ENCODE measurements at places on chromosomes 7 and 10.

- no peak for DNase-seq
These were observed 25.9 kb downstream of the ELFN1 start for GRCh38 chr7:1695800-1696454.

- DNase-seq: no peak
These were observed 745.2 kb downstream of the SUGCT start for GRCh38 chr7:40879941-40880543.

DNA sequence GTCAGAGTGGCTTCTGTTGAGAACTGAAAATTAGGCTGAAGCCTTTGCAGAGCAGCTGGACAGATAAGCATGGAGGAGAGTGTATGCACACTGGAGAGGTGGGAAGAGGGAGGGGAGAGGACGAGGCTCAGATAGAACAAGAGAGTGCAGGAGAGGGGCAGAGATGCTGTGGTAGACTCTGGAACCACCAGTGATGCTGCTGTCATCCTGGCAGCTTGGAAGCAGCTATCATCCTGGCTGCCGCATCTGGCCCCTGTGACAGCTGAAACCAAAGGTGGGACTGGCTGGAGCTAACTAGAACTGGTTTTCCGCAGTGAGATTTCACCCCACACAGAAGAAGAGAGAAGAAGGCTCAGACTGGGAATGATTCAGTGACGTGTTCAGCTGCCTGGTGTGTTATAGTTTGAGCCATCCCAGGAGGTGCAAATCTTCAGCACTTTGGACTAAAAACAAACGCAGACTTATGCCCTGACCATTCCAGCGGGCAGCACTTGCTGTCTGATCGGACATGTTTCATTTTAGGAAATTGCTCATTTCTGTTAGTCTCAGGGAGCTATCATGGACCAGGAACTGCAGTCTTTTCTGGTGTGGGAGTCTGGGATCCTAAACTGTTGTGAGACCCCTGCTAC lies 38.4 kb downstream of the EEPD1 start:
- DNase-seq: no peak

- DNase-seq: no peak
These were observed 49.1 kb downstream of the AOC1 start for GRCh38 chr7:150901160-150902035.

- no peak for DNase-seq
These were observed 74.0 kb downstream of the INHBA start for GRCh38 chr7:41628901-41629300.

DNA sequence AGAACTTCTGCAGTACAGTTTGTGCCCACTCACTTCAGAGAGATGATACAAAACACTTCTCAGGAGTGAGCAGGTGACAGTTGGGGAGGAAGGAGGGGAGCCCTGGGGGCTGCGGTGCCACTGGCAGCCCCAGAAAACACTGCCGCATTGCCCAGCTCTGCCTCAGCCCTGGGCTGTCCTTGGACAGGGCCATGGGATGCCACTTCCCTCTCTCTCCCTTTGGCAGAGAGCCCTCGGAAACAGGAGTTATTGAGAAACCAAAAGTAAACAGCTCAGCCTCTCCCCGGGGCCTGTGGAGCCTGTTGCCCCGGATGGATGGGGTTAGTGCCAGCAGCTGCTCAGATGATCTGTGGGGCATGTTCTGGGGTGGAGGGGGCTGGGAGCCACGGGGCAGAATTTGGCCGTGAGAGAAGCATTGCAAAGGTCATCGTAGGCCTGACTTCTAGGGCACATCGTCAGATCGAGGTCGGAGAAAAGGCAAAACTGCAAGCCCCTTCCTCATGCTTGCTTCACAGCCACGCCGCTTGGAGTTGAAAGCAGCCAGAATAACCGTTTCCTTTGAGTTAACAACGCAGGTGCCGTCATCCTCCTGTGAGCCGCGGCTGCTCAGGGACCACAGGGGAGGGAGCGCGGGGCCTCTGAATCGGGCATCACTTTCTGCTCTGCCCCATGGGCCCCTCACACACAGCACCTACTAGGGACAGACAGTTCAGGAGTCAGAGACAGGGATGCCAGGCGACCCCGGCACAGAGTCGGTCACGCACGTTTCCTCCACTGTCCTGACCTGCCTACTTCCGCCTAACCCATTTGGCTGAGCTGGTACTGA lies 256.4 kb downstream of the CAMK1D start:
- DNase-seq: peak; percentile 67

- DNase-seq: peak; percentile 83
These were observed 26.8 kb downstream of the TACR2 start for GRCh38 chr10:69389827-69390490.

GRCh38 chr10:47046321-47047126 lies 135.3 kb downstream of the PTPN20 start:
- DNase-seq: no peak

GRCh38 chr7:23235813-23236221 lies 10.8 kb upstream of the GPNMB start:
- no peak for DNase-seq

DNA sequence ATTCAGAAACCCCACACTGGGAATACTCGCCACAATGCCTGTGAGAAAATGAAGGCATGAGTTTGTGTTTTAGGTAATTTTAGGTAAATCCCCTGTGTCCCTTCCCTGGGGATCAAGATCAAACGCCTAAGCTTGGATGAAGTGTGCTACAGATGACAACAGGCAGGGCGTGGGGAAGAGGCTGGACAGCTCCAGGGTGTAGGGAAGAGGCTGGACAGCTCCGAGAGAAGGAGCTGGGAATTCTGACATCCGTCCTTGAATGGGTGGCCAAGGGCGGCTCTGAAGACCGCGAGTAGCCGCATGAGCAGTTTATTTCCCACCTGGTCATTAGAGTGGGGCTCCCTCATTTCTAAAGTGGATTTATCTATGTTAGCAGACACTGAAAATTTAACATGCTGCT lies 109.7 kb downstream of the RAMP3 start:
- DNase-seq: no peak

DNA sequence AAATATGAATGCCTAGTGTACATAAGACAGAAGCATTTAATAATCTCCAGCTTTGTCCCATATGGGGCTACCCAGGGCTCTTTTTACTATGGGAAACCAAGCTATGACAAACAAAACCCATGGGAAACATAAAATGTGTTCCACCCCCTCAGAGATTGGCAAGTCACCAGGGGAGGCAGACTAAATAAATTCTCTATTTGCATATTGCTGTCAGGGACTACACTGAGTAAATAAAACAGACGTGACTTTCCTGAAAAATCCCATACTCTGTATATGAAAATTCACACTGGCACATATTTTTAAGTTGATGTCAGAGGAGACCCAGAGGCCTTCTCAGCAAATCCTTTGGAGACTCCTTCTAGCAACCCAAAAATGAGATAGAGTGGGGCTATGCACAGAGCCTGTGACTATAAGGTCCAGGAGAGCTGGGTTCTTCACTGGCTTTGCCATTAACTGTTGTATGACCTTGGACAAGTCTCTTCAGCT lies 44.0 kb upstream of the HPSE2 start:
- DNase-seq: no peak

DNA sequence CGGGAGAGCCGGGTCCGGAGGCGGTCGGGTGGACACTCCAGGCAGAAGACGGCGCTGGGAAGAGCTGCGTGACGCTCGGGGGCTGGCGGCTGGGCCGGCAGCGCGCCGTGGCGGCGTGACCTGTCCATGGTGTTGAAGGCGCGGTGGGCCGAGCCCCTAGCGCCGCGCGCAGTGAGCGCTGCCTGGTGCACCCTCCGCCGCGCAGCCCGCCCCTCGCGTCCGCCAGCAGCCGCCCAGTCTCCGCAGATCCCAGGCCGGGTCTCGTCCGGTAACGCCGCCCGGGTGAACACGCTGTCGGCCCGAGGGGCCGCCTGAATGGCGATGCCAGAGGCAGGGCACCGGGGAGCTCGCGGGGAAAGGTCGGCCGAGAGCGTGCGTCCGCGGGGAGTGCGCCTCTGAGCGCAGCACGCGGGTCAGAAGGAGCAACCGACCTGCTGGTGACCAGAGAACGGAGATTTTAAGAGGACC lies 657 bp upstream of the TMEM178B start:
- peak; percentile 53 for DNase-seq

DNA sequence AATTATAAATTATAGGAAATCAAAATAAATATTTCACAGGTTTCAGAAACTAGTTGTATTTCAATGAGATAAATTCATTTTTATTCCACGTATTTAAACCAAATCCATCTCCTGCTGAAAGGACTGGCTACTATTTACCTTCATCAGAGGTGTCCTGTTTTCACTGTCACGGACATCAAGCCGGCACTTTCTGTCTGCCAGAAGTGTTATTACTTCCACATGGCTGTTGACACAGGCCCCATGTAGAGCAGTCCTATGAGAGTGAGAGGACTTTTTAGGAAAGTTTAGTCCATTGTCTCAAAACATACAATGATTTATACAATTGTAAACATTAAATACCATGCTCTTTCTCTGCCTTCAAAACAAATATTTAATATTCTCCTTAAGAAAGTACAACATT lies 100.4 kb upstream of the ACBD5 start:
- no peak for DNase-seq

GRCh38 chr7:66321283-66321682 lies 116.1 kb downstream of the TPST1 start:
- no peak for DNase-seq

DNA sequence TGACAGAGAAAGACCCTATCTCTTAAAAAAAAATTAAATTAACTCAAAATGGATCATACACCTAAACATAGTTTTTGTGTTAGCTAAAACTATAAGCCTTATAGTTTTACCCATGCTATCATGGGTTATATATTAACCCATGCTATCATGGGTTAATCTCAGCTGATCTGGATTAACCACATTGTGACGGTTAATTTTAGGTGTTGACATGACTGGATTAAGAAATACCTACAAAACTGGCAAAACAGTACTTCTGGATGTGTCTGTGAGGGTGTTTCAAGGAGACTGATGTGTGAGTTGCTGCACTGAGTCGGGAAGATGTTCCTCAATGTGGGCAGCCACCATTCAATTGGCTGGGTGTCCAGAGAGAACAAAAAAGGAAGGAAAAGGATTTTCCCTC lies 44.3 kb upstream of the FXYD4 start:
- peak; percentile 66 for DNase-seq

GRCh38 chr10:17423632-17424186 lies 30.7 kb downstream of the ST8SIA6 start:
- peak; percentile 77 for DNase-seq

DNA sequence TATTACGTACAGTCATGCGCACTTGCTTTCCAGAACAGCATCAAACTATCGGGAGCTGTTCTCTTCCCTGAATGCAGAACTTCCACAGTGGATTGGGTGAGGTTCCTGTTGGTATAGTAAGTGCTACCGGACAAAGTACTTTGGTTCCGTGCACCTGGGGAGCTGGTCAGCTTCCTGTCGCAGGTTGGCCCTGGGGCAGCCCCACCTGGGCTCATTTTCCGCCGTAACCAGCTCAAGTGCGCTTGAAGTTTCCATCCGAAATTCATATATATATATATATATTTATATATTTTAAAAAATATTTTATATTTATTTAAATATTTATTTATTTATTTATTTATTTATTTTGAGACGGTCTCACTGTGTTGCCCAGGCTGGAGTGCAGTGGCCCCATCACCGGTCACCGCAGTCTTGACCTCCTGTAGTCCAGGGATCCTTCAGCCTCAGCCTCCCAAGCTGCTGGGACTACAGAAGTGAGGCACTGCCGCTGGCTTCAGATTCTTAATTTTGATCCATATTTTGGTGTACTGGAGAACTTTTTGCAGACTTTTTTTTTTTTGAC lies 6.5 kb downstream of the SCART1 start:
- no peak for DNase-seq

GRCh38 chr7:103919272-103919868 lies 70.1 kb downstream of the RELN start:
- peak; percentile 87 for DNase-seq

DNA sequence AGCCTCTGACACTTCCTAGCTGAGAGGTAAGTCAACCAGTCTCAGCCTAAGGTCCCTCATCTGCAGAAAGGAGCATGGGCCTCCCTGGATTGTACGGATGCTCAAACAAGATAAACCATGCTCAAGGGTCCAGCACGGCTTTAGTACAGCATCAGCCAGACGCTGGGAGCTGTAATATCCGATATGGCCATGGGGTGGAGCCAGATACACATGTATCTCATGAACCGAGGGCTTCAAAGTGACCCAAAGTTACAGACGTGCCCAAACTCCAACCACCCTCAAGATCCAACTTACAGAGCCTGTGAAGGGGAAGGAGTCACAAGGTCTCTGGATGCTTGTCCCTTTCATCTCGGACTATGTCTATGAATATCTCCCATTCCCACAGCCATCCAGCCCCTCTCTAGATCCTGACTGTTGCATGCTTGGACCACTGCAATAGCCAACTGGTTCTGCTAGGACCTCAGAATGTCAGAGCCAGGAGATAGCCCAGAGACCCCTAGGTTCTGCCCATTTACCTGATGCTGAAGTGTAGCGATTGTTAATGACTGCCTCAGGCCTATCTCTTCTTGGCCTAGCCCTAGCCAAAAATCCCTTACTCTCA lies 142.4 kb downstream of the SH3PXD2A start:
- peak; percentile 87 for DNase-seq

DNA sequence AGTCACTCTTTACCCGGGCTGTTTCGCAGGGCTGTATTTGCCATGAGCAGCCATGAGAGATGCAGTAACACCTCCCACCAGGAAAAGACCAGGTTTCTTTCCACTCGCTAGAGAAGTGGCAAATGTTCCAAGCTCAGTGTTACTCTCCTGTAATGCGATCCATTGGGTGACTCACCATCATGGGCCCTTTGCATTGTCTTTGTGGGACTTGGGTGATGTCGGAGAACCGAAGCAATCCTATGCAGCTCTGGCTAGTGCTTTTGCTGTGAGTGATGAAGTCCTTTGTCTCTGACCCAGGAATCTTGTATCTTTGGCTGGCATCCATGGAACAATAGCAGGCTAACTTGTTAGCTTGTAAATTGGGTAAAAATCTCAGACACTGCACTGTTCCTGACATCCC lies 40.0 kb downstream of the GHRHR start:
- no peak for DNase-seq

GRCh38 chr7:101245147-101245668 lies 327 bp upstream of the FIS1 start:
- DNase-seq: no peak

- no peak for DNase-seq
These were observed 36.1 kb upstream of the COMMD3 start for GRCh38 chr10:22280078-22280477.

- DNase-seq: no peak
These were observed 486 bp upstream of the LHFPL3 start for GRCh38 chr7:104327938-104328295.

GRCh38 chr7:44674381-44674780 lies 68.0 kb downstream of the OGDH start:
- no peak for DNase-seq
